A549 treated with ZK216348 at 1 μM for 4 hours (cell line): ENCODE measurements at places on chromosomes 4 and X. TPM values are rescaled to one million over a fixed set of nuclear protein-coding genes. Genes with fewer than 3 reads are reported as not detected.

The TRIML1 gene
- total RNA-seq: not detected in 5 replicates

The PABPC4L gene
- total RNA-seq: 0.02 to 0.10 TPM (median 0.07 TPM) in 4 of 5 replicates, not detected in the other

The KDM5C gene
- 33.7 to 64.0 TPM (median 55.7 TPM) in 5 replicates for total RNA-seq

The VAMP7 gene
- total RNA-seq: 21.1 to 36.3 TPM (median 29.9 TPM) in 5 replicates

The CXXC4 gene
- 0.04 TPM in 1 of 5 replicates, not detected in the others for total RNA-seq

The BMP3 gene
- not detected in 5 replicates for total RNA-seq
